ENCODE measurements at places on chromosomes 7 and 10.

DNA sequence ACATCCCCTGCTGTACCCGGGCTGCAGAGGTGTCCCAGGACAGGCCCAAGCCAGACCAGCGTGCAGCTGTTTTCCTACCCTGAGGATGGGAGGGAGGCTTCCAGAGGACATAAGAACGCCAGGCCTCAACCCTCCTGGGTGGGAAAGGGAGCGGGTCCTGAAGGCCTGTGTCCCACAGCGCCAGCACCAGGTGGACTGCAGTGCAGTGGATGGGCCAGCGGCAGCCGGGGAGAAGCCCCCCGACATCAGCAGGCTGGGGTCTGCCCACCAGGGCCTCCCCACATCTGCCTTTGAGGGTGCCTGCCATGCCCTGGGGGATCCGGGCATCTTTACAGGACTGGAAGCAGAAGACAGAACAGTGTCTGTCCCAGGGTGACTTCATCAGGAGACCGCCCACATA is 22.8 kb upstream of the ZNF716 start:
- DNase-seq: no peak

- no peak for DNase-seq
Measured at GRCh38 chr10:75049316-75050148, 61.9 kb upstream of the SAMD8 start.

GRCh38 chr10:113126229-113127201 is 176.5 kb downstream of the TCF7L2 start:
- DNase-seq: no peak

DNA sequence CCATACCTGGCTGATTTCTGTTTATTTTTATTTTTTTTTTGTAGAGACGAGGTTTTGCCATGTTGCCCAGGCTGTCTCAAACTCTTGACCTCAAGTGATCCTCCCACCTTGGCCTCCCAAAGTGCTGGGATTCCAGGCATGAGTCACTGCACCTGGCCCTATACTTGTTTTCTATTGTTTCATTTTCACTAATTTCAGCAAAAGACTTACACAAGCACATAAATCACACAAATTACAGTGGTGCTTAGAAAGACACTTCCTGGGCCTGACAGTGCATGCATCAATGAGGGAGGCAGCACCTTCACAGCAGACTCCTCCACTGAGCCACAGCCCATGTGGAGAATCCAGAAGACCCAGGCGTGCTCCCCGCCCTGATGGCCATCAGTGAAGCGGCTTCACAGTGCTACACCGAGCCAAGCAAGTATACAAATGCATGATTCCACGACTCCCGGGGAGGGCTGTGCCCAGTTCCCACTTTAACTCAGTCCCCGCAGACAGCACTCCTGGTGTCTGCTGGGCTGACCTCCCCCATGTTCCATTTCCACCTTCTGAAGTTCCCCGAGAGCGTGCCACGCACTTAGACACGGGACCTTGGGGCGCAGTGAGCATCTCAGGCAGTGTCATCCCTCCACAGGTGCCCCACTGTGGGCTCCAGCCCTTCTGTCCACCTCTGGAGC is 20.6 kb downstream of the PITRM1 start:
- no peak for DNase-seq

DNA sequence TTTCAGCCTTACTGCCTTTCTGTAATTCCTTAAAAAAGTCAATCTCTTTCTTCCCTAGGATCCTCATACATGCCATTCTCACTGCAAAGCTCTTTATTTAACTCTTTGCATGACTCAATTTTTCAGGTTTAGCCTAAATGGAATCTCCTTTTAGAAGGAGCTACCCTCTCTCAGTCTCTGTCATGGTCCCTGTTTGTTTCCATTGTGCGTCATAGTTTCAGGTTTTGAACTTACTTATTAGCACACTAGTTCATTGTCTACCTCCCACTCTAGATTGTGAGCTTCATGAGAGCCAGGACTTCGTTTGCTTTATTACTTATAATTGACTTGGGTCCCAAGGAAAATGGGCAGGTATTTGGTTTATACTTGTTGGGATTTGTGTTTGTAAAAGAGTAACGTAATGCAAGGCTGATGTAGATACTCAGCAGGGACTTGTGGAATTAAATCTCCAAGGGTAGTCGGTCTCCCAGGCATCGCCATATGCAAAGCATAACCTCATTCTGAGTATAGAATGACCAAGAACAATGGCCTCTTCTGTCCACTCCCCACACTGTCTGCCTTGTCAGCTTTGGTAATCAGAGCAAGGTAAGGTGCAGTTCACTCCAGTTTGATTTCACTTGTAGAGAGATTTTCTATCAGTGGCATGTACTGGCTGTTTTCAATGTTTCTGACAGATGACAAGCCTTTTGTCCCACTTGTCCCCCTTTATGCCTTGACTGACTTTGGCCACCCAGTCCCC is 252.0 kb downstream of the SORCS3 start:
- no peak for DNase-seq

GRCh38 chr7:34036051-34036920 is 130.9 kb downstream of the BMPER start:
- DNase-seq: no peak

GRCh38 chr7:119026391-119026790 is 801.9 kb downstream of the ANKRD7 start:
- no peak for DNase-seq

GRCh38 chr7:105278565-105278964 is 110.2 kb downstream of the SRPK2 start:
- no peak for DNase-seq

GRCh38 chr10:71277914-71278665 is 41.0 kb upstream of the SLC29A3 start:
- no peak for DNase-seq

DNA sequence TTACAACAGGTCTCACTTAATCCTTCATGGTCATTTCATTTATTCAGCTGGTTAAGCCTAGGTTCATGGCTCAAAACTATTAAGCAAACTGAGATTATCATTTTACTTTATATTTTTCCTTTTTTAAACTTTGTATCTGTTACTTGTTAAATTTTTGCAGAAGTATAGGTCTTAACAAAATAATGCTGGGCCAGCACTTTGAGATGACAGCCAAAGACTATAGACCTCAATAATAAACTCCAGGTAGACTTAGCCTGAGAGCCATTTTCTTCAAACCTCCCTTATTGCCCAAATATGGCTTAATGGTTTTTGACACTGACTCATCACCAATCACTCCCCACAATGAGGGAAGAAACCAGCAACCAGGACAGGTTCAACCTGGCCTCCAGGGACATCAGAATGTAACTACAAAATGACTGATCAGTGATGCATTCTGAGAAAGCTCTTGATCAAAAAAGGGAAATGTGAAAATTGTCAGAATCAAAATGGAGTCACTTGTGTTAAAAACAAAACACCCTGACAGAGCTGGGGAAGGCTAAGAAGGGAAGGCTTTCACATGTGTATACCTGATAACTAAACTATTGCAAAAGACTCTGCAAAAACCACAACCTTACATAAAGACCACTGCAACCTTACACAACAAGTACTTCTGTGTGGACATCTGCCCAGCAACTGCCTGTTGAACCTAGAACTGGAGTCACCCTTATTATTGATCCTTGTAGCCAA is 2.1 kb upstream of the CCDC126 start:
- DNase-seq: no peak

DNA sequence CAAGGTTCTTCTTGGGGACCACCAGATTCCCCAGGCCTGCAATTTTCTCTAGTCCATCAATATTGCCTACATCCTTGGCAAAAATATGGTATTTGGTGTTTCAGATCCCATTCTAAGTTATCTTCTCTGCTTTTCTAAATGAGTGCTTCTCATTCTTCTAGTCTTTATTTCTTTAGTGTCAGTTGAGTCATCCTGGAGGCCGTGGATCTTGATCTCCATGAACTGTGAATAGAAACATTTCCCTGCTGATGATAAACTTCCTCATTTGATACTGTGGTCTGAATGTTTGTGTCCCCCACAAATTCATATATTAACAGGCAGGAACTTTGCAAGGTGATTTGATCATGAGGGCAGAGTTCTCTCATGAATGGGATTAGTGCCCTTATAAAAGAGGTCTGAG is 779.3 kb downstream of the INHBA start:
- DNase-seq: no peak

- no peak for DNase-seq
Measured at GRCh38 chr10:29600067-29600466, 34.7 kb downstream of the SVIL start.

- no peak for DNase-seq
Measured at GRCh38 chr10:95861386-95861785, 46.4 kb upstream of the CC2D2B start.

- DNase-seq: no peak
Measured at GRCh38 chr10:21014141-21014540, 117.0 kb upstream of the NEBL start.

- no peak for DNase-seq
Measured at GRCh38 chr10:88783724-88784123, 18.8 kb upstream of the LIPM start.

- no peak for DNase-seq
Measured at GRCh38 chr10:50508315-50509051, 115.3 kb downstream of the SGMS1 start.

DNA sequence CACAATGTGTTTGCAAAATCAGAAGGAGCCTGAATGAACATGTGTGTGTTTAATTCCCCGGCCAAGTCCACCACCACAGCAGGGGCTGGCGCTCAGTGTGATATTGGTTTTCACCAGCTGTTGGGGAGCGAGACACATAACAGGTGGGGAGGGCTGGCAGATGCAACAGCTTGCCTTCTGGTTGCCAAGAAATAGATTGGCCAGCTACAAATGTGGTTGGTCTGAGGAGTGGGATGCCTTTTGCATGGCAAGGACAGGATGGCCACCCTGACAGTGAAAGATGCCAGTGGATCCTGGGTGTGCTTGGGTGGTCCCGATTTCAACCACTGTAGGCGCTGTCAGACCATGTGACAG is 292.5 kb upstream of the FZD8 start:
- no peak for DNase-seq

- no peak for DNase-seq
Measured at GRCh38 chr10:553233-553632, 136.2 kb downstream of the DIP2C start.

- DNase-seq: no peak
Measured at GRCh38 chr10:62581351-62581750, 207.2 kb downstream of the ZNF365 start.

DNA sequence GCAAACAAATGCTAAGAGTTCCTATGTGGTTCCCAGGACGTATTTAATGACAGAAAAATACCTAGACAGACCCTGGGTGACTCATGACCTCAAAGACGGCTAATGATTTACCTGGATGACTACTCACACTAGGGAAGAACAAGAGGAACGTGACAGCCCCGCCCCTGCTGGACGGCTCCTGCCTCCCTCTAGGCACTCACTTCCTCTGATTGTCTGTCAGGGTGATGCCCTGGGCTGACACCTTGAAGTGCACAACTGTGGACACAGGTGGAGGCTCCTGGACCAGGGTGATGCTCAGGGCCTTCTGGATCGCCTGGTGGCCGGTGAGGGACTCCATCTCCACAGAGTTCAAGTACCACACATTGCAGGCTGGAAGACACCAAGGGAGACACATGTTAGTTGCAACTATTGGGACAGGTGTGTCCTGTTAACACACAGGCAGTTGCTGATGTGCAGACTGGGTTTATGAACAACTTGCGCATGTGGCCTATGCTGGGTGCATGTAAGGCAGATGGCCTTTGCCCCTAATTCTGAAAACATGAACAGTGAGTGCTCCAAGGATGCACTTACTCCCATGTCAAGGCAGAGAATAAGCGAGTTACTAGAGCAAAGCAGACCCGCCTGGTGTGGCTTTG is 298.3 kb downstream of the TNS3 start:
- no peak for DNase-seq

GRCh38 chr10:12422189-12422588 is 72.8 kb downstream of the CAMK1D start:
- DNase-seq: no peak

DNA sequence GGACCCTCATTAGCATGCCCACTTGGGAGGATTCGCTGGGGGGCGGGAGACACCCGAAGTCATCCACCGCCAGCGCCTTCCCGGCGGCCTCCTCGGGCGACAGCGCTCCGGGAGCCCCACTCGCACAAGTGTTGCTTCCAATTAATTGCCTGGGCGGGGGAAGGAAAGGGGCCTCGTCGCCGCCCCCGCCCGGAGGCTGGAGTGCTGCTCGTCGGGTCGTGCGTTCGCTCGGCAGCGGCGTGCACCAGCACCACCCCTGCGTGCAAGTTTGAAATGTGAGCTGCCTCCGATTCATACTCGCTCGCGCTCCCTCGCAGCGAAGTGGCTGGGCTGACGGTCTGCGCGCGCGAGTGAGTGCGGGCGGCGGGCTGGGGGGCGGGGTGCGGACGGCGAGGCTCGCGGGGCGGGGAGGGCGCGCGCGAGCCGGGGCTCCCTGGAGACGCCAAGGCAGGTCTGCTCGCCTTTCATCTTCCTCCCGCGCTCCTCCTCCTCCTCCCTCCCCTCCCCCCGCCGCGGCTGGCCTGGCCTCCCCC is 104.6 kb upstream of the PPIF start:
- peak; percentile 21 for DNase-seq

DNA sequence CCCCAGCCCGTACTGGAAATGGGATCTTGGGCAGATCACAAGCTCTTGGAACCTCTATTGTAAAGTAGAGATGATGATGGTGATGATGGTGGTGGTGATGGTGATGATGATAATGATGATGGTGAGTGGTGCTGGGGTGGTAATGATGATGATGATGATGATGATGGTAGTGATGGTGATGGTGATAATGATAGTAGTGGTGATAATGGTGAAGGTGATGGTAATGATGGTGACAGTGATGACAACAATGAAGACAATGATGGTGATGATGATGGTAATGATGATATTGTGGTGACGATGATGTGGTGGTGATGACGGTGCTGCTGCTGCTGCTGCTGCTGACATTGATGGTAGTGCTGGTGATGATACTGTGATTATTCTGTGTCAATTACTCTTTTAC is 91.0 kb upstream of the AFAP1L2 start:
- no peak for DNase-seq

DNA sequence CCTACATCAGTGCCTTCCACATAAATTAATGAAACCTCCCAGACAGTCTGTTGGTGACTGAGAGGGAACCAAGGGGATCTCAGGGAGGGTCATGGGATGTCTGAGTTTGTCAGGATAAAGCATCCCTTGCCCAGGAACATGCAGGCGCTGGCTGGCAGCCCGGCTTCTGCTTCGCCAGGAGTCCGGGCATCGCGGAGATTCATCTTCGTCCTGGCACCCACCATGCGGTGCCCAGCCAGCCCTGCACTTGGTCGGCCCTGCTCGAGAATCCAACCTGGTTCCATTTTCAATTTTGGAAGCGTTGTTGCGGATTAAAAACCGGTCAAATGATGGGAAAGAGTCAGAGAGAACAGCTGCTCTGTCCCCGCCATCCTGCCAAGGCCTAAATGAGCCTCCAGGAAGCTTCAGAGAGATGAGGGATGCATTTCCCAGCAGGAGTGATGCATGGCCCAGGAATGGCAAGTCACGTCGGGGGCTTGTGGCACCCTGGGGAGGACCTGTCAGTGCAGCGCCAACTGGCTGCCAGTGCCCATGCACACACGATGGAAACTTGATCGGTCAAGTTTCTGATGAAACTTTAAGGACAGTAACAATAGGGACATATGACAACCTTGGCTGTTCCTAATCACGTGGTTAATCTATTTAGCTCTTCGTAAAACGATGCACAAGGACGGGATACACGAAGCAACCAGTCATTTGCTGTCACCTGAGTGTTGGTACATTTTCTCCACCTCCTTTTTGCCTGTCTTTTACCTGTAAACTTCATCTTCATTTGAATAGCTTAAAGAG is 260.8 kb upstream of the MKI67 start:
- DNase-seq: no peak

Data from activated CD8-positive, alpha-beta memory T cell treated with anti-CD3 and anti-CD28 coated beads for 4 hours (primary cell).